Heart right ventricle (tissue), 16 donors: ENCODE measurements at places on chromosomes 12 and 14. TPM values are rescaled to one million over a fixed set of nuclear protein-coding genes. Genes with fewer than 3 reads are reported as not detected.
A peak's percentile ranks its signal among the peaks of the same experiment; 100 is the strongest.

GRCh38 chr14:104864267-104865080, 594 bp upstream of the CEP170B start:
- DNase-seq = peak; percentile 23

GRCh38 chr14:92866901-92867865, 55.8 kb upstream of the CHGA start:
- DNase-seq = no peak

The MYBPC1 gene
- polyA plus RNA-seq = 0.17 TPM

DNA sequence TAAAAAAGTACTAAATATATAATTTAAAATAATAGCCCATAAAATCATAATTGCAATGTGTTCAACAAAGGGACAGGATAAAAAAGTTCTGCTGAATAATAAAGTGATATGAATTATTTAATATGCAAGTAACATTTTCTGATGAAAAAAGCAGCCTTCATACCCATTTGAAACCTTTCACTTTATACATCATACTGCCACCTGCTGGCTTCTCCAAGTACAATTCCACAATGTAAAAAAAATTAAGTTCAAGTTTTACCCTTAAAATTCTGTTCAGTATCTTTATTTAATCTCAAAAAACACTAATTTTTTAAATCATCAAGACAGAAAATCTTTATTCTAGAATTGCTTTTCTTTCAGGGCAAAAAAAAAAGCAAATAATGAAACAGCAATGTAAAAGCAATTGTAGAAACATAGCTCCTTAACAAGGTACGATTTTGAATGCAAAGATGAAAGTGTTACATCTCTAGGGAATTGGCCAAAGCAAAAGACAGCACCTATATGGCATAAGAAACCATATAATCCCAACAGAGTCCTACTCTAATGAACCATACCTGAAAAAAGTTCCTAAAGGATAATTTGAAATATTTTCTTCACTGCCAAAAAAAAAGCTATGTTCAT, 15.0 kb downstream of the MDM1 start:
- DNase-seq = no peak

- no peak for DNase-seq
Observed at GRCh38 chr12:31853977-31854376, 105.2 kb upstream of the RESF1 start.

The OVCH1 gene
- 0.44 TPM for polyA plus RNA-seq

DNA sequence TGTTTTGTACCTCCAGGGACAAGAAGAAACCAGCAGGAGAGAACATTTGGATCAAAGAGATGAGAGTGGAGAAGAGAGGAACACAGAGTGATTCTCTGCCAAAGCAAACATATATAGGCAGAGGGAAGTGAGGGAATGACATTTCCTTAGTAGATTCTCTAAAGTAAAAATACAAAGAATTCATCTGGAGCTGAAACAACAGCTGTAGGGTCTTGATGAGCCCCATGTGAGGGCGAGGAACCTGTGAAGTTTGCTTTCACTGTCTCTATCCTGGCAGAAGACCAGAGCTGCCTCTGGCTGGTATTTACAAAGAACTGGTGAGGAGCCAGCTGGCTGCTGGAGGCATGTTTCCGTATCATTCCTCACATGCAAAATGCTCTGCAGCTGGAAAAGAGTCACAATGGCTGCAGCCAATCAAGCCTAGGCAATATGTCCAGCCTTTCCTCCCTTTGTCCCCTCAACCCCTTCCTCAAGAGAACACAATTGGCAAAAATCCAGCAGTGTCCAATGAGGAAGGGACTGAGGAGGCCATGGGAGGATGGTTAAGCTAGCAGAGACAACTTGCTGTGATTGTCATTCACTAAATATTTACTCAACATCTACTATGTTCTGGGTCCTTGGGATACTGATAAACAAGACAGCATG, 122.5 kb downstream of the PHLDA1 start:
- DNase-seq = peak; percentile 85

DNA sequence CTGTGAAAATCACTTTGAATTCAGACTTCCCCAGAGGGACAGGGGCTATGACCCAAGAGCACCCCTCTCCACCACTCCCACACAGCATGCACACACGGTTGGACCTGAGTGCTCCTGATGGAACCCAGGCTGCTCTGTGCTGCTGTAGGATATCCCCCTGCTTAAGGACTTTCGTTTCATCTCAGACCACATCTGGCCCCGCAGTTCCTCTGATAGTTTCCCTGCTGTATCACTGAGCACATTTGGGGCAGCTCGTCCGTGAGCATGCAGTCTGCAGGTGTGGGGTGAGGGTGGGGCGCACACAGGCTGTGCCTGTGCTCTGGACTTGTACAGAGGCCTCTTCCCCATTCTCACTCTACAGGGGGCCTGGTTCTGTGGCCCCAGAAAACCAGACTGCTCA, 345.2 kb upstream of the FKBP4 start:
- DNase-seq = no peak

- DNase-seq = peak; percentile 72
Observed at GRCh38 chr12:116319898-116320621, 42.6 kb upstream of the MED13L start.

DNA sequence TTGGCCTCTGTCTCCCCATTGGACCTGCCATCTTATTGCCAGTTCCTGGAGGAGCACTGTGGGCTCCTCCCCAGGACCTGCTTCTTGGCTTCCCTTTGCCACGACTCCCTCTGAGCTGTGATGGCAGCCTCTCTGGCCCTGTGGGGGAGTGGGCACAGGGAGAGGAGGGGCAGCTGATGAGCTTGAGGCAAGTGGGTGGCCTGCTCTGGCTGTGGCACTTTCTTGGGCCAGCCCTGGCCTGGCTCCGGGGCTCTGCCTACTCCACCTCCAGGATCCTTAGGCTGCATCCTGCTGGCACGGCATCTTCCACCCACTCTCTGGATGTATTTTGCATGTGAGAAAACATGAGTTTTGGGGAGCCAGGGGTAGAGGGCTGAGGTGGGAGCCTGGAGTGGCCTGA, 32.6 kb upstream of the MUCL1 start:
- no peak for DNase-seq

DNA sequence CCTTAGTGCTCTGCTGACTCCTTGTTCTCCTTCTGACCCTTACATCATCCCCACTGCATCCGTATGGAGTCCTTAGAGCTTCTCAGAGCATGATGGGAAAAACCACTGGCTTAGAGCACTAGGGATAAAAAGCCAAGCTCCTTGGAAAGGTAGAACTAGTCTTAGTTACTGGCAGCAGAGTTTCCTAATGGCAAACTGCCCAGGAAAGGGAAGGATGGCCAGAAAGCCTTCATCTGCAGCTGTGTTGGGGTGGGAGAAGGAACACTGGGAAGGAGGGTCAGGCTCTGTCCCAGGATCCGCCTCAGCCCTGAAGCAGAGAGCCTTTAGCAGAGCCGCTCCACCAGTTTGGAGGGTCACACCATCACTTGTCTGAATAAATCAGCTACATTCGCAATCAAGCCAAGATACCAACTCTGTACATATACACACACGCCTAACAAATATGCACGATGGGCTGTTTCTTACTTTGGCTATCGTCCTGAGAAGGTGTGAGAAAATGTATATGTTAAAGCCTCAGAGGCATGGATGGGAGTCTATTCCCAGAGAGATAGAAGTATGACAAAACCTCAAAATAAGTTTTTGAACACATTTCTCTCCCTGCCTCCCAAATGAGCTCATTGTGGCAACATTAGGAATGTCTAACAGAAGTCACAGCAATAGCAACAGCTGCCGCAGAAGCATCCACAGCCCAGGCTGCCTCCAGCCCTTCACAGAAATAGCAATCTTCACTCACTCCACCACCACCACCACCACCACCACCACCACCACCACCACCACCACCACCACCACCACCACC, 18.6 kb upstream of the GALNT8 start:
- peak; percentile 59 for DNase-seq

- DNase-seq = no peak
Observed at GRCh38 chr12:12428047-12428446, 71.2 kb downstream of the BORCS5 start.

The KRT3 gene
- not detected for polyA plus RNA-seq

The RDH12 gene
- not detected for polyA plus RNA-seq
